ENCODE measurements at places on chromosomes 5 and 9.

DNA sequence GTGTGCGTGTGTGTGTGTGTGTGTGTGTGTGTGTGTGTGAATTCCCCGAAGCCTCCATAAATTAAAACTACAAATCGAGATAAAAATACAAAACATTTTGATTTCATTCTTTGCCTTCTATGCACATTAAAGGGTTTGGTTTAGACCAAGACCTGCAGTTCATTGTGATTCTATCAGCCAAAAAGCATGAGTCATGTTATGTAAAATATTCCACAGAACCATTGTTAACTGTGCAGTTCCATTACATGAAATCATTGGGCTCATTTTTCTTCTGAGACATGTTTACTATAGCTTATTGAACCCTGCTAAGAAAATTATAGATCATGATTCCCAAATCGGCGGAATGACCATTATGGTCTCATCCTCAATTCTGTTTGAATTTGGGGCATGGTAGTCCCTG lies 11.7 kb downstream of the CAVIN4 start:
- no peak for DNase-seq

- DNase-seq: peak; percentile 88
Observed at GRCh38 chr5:132495667-132496190, 5.2 kb upstream of the IRF1 start.

GRCh38 chr9:73357607-73358006 lies 205.9 kb downstream of the ANXA1 start:
- DNase-seq: no peak

DNA sequence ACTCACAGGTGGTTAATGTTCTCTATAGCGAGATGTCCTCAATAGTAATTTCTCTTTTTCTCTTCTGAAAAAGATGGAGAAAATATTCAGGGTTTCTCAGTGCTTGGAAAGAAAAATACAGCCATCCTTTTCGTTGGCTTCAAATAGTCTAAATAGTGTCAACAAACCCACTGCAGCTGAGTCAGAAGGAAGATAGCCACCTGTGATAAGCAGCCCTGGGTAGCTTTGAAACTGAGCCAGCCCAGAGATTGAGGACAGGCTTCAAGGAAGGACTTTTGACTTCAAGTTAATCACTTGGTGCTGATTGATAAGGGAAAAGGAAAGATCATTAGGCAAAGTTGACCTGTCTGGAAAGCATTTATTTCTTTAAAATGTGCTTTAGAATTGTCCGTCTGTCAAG lies 78.7 kb upstream of the TYRP1 start:
- no peak for DNase-seq

GRCh38 chr5:132003170-132003744 lies 8.2 kb downstream of the ACSL6 start:
- no peak for DNase-seq

Measured in inflammatory macrophage (primary cell).